ENCODE measurements at places on chromosomes 4 and X.

GRCh38 chr4:128123036-128123435 is 61.9 kb downstream of the LARP1B start:
- DNase-seq = no peak

GRCh38 chrX:71666240-71667223 is 814 bp upstream of the LOC101059915 start:
- no peak for DNase-seq

- DNase-seq = no peak
Measured at GRCh38 chr4:154464654-154465053, 26.9 kb downstream of the DCHS2 start.

- DNase-seq = no peak
Measured at GRCh38 chrX:23726191-23726590, 16.9 kb downstream of the ACOT9 start.

GRCh38 chrX:15336023-15336413 is 695 bp upstream of the PIGA start:
- peak; percentile 86 for DNase-seq

GRCh38 chr4:1309261-1310010 is 19.7 kb downstream of the MAEA start:
- peak; percentile 72 for DNase-seq

- peak; percentile 99 for DNase-seq
Measured at GRCh38 chr4:113446019-113446418, 315.5 kb downstream of the CAMK2D start.

GRCh38 chrX:153448556-153449367 is 2.9 kb upstream of the TREX2 start:
- DNase-seq = no peak

GRCh38 chr4:99664716-99665115 is 7.1 kb upstream of the C4orf54 start:
- no peak for DNase-seq

DNA sequence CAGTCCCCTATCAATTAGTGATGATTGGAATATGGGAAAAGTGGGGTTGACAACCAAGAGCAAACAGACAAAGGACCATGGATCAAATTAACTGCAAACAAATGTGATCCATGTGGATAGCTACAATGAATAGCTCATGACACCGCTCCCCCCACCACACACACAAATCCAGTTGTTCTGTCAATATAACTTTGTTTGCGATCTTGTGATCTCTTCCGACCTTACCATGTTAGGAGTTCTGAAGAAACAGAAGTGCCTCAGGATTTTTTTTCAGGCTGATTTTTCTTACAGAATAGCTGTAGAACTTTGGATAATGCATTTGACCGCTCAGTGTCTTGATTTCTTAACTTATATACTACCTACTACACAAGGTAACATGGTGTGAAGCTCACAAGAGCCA is 116.6 kb downstream of the SH2D1A start:
- DNase-seq = no peak

DNA sequence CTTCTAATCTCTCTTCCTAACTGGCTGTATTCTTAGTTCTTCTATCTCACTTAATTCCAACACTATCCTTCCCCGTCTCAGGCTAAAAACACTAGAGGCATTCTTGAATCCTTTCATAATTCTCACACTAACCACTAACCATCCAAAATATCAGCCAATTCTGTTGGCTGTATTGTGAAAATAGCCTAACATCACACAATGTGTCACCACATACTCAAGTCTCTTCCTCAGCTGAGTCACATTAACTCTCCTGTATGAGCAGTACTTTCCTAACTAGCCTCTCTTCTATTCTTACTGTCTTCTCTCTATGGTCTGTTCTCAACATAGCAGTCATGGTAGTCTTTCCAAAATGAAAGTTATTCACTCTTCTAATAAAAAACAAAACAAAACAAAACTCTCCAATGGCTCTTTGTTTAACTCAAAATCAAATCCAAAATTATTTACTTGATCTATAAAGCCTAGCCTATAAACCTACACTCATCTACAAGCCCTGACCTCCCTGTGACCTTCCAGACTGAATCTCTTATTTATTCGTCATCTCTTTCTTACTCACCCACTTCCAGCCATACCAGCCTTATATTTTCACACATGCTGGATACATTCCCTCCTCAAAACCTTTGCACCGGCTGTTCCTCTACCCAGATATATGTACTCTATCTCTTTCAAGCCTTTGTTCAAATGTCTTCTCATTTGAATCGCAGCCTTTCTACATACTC is 445.9 kb downstream of the TLL1 start:
- DNase-seq = peak; percentile 70

DNA sequence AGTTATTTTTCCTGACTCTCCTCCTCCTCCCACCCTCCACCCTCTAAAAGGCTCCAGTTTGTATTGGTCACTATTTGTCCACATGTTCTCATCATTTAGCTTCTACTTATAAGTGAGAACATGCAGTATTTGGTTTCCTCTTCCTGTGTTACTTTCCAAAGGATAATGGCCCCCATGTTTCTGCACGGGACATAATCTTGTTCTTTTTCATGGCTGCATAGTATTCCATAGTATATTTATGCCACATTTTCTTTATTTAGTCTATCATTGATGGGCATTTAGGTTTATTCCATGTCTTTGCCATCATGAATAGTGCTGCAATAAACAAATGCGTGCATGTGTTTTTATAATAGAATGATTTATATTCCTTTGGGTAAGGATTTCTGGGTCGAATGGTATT is 167.3 kb upstream of the GRID2 start:
- no peak for DNase-seq

GRCh38 chrX:1167466-1167865 is 45.0 kb downstream of the CRLF2 start:
- DNase-seq = no peak

- no peak for DNase-seq
Measured at GRCh38 chr4:176207839-176208238, 12.5 kb upstream of the SPATA4 start.

DNA sequence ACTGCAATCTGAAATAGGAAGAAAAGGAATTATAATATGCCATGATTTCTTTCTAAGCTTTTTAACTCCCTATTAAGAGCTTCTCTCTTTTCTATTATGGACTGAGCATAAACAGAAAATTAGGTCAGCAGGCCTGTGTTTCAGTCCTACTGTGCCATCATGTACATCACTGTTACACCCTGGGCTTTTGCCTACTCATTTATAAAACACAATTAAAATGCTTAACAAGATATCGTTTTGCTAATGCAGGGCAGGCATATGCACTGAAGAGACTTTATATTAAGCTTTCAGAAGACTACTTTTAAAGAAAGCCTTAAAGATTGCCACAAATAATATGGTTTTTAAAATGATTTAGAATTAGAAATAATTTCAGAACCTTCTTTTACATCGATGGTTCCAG is 828 bp upstream of the BBS12 start:
- DNase-seq = no peak

GRCh38 chrX:12878536-12878935 is 11.7 kb downstream of the TLR7 start:
- DNase-seq = peak; percentile 29
